Stimulated activated CD8-positive, alpha-beta memory T cell treated with anti-CD3 and anti-CD28 coated beads, Interleukin-7, amount 100 ng/mL, for 1 hour (primary cell): ENCODE measurements at places on chromosomes 13 and 19.

- DNase-seq = no peak
These were observed 6.3 kb downstream of the ARHGAP33 start for GRCh38 chr19:35781650-35782049.

DNA sequence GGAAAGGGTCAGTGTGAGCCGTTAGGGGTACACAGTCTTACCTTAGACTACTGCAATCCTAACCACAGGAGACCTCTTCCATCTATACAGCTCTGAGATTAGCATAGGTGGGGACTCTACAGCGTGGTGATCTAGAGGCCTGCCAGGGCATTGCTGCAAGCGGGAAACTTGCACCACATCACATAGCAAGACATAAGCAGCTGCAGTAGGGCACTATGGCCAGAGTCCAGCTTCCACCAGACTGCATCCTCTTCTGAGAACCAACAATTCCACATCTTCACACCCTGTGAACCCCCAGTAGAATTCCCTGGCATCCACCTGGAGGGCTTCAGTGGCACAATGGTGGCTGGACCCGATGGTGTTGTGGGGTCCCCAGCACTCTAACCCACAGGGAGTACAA, 1564.3 kb upstream of the PRR20A start:
- no peak for DNase-seq

- DNase-seq = no peak
These were observed 40.5 kb downstream of the FAM124A start for GRCh38 chr13:51262501-51263211.

- no peak for DNase-seq
These were observed 1.3 kb upstream of the ZNF653 start for GRCh38 chr19:11506967-11507366.

GRCh38 chr13:54263868-54264267, 1235.3 kb downstream of the OLFM4 start:
- no peak for DNase-seq

DNA sequence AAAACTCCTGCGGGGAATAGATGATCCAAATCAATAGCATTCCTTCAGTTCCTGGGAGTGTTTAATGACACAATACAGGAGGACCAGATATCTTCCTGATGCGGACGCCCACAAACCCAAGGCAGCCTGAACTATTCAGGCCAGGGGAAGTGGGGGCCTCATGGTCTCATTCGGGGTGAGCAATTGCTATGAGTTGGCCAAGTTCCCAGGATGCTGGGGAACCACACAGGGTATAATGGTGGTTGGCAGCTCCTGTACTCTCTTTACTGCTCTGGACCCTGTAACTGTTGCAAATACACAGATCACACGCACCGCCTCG, 401.2 kb downstream of the IRS2 start:
- no peak for DNase-seq

DNA sequence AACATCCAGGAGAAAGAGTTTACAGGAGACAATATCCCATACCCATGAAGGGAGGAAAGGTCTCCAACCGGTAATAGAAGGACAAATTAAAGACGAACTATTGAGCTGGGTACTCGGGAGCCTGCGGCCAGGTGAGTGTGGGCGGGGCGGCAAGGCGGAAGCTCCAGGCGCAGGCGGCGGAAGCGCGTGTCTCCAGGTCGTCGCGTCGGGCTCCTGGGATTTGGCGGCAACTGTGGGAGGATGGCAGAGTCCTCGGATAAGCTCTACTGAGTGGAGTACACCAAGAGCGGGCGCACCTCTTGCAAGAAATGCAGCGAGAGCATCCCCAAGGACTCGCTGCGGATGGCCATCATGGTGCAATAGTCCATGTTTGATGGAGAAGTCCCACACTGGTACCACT, 21.6 kb upstream of the ANKRD10 start:
- DNase-seq = no peak

- no peak for DNase-seq
These were observed 203.5 kb upstream of the HTR2A start for GRCh38 chr13:47100214-47100853.

DNA sequence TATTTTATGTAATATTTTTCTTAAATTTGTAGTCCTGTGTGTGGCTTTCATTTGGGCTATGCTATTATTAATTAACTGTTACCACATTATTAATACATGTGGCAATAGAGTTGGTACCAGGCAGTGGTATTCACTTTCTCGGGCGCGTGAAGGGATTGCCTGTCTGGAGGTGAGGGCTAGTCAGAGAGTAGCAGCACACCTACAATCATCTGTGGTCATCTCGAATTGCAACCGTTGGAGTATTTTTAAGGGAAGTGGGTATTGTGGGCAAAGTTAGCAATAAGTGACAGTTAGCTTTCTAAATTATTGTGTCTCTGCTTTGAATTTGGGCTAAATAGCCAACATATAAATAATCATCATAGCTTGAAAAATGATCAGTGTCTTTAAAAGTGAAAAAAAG, 20.0 kb upstream of the GPR18 start:
- DNase-seq = no peak

DNA sequence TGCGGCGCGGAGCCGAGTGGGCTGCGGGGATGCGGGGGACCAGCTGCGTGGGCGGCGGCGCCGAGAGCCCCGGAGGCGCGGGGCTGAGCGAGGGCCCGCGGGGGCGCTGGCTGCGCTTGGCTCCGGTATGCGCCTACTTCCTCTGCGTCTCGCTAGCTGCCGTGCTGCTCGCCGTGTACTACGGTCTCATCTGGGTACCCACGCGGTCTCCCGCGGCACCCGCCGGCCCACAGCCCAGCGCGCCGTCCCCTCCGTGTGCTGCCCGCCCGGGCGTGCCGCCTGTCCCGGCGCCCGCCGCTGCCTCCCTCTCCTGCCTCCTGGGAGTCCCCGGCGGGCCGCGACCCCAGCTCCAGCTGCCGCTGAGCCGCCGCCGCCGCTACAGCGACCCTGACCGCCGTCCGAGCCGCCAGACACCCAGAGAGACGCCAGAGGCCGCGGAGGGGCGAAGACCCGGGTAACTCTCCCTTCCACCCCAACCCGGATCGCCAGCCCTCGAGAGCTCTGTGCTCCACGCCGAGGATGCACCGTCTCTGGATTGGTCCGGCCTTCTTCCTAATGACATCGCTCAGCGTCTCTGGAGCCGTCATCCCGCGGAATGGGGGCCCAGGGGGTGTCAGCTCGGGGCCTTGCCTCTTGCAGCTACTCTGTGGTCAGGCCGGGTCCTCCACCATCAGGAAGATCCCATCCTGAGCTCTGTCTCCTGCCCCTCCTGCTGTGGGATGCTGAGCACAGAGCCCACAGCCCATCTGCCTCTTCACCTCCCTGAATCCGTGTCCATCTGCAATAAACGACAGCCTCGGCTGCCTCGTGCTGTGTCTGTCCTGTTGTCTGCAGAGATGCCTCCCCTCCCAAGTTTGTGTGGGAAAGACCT, 441 bp downstream of the INAFM1 start:
- no peak for DNase-seq

- DNase-seq = no peak
These were observed 441 bp downstream of the GJB2 start for GRCh38 chr13:20192158-20192835.

DNA sequence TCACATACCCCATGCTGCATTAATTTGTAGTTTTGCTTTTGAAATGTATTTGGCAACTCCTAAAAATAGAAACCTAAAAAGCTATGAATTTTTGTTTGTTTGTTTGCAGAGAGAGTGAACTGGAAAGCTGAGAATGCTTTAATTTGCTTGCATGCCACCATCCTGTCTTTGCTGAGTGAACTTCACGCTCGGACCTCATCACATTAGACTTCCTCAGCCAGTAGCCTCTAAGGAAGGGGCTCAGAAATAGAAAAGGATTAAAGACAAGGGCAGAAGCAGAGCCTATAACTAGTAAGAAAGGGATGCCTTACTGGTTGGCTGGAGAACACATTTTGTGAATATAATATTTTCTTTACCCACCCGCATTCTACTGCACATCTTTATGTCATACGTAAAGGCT, 275.1 kb downstream of the DCLK1 start:
- DNase-seq = no peak

DNA sequence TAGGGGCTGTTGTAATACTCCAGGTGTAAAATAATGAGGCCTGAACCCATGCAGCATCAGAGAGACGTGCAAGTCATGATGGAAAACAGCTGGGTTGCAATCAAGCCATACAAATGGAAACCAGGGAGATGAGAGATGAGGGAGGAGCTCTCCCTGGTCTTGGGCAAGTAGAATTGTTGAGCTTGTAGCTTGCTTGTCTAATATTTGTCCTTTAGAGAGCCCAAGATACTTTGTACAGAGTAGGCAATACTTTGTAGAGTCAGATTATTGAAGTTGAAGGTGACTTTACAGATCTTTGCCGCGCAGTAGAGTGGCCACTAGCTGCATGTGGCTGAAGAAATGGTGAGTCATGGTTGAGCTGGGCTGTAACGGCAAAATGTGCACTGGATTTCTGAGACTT, 8.3 kb downstream of the ATP8A2 start:
- no peak for DNase-seq

GRCh38 chr19:45790942-45791341, 1.7 kb downstream of the DMWD start:
- DNase-seq = no peak

DNA sequence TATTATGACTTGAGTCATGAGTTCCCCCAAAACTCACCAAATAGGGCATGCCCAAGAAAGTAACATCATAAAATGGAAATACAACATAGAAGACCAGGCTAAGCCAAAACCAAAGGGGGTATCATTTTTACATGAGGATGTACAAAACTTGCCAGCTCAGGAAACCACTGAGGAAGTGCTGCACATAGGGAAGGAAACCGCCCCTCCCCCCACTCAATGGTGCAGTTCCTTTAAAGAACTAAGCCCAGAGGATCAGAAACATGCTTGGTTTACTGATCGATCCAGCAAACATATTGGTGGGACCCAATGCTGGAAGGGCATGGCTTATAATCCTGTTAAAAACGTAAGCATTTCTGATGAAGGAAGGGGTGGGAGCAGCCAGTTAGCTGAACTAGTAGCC, 4.2 kb upstream of the ZNF486 start:
- DNase-seq = no peak

- DNase-seq = no peak
These were observed 26.9 kb downstream of the ZNF846 start for GRCh38 chr19:9741476-9742171.

GRCh38 chr13:63463782-63464610, 2048.3 kb upstream of the PCDH20 start:
- DNase-seq = no peak

- no peak for DNase-seq
These were observed 56.2 kb downstream of the RCBTB2 start for GRCh38 chr13:48476686-48477085.

DNA sequence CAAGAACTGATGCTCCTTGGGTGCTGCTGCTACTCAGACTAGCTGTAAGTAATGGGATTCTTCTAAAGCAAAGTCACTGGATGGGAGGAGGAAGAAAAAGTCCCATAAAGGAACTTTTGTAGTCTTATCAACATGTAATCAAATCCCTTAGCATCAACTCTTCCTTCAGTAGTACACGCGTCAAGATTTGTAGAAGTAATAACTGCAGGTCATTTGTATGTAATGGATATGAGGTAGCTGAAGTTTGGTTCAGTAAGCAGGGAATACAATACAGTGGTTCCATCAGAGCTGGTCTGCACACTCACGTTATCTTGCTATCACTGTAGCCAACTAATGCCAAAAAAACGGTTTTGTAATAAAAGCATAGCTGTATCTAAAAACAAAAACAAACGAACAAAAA, 72.4 kb upstream of the ZDHHC20 start:
- DNase-seq = no peak

- no peak for DNase-seq
These were observed 17.4 kb upstream of the ZNF429 start for GRCh38 chr19:21487969-21488368.

- DNase-seq = no peak
These were observed 77.5 kb downstream of the ZAR1L start for GRCh38 chr13:32237681-32238080.

GRCh38 chr19:13060233-13060963, 42.3 kb downstream of the LYL1 start:
- DNase-seq = no peak
